ENCODE measurements at places on chromosomes 12 and 14. TPM values are rescaled to one million over a fixed set of nuclear protein-coding genes. Genes with fewer than 3 reads are reported as not detected.

Gene KERA
- not detected for total RNA-seq

Gene C12orf42
- total RNA-seq: not detected

Gene ENDOU
- total RNA-seq: not detected

- DNase-seq: no peak
Observed at GRCh38 chr12:31471823-31472222, 119.1 kb downstream of the DENND5B start.

- no peak for DNase-seq
Observed at GRCh38 chr14:84323450-84323849, 1206.5 kb upstream of the FLRT2 start.

DNA sequence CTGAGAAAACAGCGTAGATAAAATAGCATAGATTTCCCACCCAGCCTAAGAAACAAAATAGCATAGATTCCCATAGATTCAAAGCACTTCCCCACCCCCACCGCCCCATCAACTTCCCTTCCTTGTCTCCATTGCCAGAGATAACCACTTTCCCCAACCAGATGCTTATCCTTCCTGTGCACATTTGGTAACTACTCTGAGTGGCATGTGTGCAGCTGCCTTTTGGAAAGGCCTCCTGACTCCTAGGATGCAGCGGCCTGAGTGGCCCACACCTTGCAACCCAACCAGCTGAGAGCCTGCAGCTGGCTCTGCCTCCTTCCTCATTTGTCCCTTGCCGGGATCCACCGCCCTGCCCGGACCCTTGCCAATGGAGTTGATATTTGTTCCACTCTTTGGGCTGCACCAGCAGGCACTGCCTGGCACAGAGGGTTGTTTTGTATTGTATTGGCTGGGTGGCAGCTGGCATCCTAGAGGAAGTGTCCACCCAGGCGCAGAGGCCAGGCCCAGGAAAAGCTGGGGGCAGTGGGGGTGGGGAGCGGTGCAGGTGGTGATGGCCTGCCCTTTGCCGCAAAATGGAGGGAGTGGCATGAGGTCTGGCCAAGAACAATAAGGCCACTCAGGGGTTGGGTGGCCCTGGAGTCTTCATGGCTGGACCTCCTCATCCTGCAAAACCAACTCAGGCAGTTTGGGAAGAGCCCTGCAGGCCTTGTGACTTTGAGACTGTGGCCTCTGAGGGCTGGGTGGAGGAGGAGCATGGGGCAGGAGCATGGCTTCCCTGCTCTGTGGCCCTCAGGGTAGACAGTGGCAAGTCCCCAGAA lies 4.9 kb downstream of the SLC48A1 start:
- no peak for DNase-seq

GRCh38 chr14:100540926-100541620 lies 46.1 kb downstream of the BEGAIN start:
- DNase-seq: no peak

Data from M059J (cell line).